ENCODE measurements at places on chromosomes 2 and 18.

DNA sequence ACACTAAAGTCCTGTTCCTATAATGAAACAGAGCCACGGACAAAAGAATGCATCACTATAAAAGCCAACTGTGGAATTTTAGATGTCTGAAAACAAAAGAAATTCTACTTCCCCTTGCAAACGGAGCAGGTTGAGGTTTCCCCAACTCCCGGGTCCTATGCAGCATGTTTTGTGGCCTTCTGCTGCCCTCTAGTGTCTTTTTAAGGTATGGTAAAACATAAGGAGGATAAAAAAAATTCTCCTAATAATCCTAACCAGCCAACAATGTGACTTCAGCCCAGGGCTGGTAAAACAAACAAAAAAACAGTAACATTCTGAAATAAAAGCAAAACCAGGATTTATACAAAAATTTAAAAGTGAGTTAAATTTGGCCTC lies 539.5 kb downstream of the NRXN1 start:
- DNase-seq = no peak

GRCh38 chr2:64489081-64489751 lies 34.9 kb upstream of the AFTPH start:
- no peak for DNase-seq

- DNase-seq = no peak
Measured at GRCh38 chr18:26233208-26233607, 7.0 kb downstream of the TAF4B start.

DNA sequence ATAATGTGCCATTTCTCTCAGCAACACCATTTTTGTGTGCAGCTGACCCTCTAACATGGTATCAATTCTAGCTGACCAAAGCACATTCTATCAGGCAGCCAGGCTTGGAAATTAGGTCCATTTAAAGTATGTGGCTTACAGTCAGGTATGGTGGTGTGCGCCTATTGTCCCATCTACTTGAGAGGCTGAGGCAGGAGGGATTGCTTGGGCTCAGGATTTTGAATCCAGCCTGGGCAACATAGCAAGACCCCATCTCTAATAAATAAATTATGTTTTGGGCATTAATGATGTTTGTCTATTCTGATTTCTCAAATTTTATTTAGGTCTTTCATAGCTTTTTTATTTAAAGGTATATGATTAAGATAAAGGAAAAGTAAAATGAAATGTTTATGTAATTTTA lies 63.3 kb downstream of the DNAJC10 start:
- DNase-seq = no peak

DNA sequence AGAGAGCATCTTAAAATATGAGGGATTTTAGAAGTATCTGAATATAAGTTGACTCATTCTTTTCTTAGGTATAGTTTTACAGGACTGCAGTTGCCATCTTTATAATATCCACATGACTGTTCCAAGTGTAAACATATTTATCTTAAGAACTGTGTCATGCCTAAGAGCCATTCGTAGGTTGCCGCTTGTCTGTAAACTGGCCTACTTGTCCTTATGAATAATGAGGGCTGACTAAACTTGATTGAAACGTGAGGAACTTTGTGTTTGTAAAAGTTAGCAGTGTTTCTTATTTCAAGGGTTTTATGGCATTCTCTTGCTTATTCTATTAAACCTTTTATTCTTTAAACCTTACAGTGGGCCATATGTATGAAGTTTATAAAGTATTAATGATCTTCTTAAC lies 99.6 kb downstream of the MAP3K20 start:
- no peak for DNase-seq

Data from stimulated activated CD4-positive, alpha-beta T cell treated with anti-CD3 and anti-CD28 coated beads, Interleukin-12 subunit alpha, Interleukin-12 subunit beta, amount 100 ng/mL, for 4 hours (primary cell).